Left renal cortex interstitium (tissue), 4 donors: ENCODE measurements at places on chromosomes 1 and 21. TPM values are rescaled to one million over a fixed set of nuclear protein-coding genes. Genes with fewer than 3 reads are reported as not detected.

Gene BATF3
- 0.93 TPM for polyA plus RNA-seq

Gene CA6
- 0.16 TPM for polyA plus RNA-seq

Gene TLR5
- 5.2 TPM for polyA plus RNA-seq

Gene NPPB
- polyA plus RNA-seq: not detected

Gene PGLYRP3
- not detected for polyA plus RNA-seq

Gene CTPS1
- polyA plus RNA-seq: 27.5 TPM

Gene RC3H1
- polyA plus RNA-seq: 11.2 TPM

Gene TNNI3K
- polyA plus RNA-seq: 2.2 TPM

Gene LENEP
- 0.27 TPM for polyA plus RNA-seq

Gene HHIPL2
- polyA plus RNA-seq: 1.5 TPM

Gene FLG2
- polyA plus RNA-seq: 0.05 TPM

Gene RHBDL2
- 1.6 TPM for polyA plus RNA-seq

GRCh38 chr21:37912616-37913015 is 3.6 kb downstream of the KCNJ6 start:
- no peak for DNase-seq

DNA sequence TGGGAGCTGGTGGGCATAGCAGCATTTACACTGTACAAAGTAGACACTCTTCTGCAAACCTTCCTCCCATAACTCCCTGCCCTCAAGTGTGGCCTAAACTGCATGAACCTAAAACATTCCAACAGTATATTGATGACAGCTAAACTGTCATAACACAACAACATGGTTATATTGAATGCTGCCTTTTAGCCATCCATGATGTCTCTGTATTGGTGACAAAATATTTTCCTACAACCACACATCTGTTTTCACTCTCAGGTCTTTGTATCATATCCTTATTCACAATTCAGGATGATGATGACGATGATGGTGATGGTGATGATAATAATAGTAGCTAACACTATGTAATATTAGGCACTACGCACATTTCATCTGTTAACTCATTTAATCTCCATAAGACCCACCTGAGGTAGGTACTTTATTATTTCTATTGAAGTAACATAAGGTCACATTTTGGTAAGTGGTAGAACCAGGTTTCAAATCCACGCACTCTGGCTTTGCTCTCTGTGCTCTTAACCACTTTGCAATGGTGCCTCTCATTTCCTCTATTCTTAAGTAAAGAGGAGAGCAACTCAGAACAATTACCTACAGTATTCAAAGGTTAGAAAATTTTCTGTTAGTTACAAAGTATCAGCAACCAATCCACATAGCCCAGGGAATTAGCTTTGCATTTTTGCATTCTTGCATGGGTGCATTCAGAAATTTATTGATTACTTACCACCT is 185.1 kb upstream of the LMO4 start:
- no peak for DNase-seq

DNA sequence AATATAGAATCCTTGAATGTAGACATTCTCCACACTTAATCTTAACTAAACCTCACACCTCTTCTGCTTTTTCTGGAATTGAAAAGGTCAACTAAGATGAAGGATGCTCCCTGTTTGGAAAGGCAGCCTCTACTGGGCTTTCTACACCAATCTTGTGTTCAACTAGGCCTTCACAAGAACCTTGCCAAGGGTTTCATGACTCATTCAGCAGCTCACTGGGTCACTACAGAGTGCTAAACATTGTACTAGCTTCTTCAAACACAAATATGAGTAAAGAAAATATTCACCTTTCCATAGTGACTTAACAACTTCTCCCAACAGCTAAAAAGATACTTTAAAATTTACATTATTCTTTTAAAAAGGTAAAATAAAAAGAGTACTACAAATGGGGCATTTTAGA is 135.3 kb upstream of the PRMT6 start:
- no peak for DNase-seq

- no peak for DNase-seq
These were observed 70.7 kb downstream of the CD247 start for GRCh38 chr1:167447521-167448136.

DNA sequence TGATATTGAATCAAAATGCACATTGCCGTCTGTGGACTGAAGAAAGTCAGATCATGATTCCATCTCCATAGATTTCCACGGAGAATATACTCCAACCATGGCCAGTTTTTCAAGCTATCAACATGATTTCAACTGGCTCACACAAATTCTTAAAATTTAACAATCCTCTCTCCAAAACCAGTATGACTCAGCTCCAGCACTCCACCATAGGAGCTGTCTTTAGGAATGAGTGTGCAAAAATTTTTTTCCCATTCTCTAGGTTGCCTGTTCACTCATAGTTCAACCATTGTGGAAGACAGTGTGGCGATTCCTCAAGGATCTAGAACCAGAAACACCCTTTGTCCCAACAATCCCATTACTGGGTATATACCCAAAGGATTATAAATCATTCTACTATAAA is 40.8 kb downstream of the RGL1 start:
- DNase-seq: no peak

DNA sequence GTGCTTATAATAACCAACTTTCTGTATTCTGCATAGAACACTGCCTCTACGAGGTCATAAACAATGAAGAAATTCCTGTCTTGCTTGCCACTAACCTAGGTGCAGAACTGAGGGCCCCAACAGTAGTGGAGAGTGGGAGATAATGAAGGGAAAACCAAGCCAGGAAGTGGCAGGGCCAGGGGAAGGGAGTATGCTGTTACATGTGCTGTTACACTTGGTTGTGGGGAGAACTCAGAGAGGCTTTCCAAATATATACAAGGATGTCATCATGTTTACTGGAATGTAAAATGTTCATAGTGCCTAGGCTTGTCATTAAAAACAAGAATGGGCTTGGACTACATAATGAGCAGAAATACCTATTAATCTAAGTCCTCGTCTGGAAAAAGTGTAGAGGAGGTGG is 31.1 kb downstream of the NHLH2 start:
- DNase-seq: no peak

GRCh38 chr1:231354330-231355020 is 16.4 kb downstream of the SPRTN start:
- no peak for DNase-seq

DNA sequence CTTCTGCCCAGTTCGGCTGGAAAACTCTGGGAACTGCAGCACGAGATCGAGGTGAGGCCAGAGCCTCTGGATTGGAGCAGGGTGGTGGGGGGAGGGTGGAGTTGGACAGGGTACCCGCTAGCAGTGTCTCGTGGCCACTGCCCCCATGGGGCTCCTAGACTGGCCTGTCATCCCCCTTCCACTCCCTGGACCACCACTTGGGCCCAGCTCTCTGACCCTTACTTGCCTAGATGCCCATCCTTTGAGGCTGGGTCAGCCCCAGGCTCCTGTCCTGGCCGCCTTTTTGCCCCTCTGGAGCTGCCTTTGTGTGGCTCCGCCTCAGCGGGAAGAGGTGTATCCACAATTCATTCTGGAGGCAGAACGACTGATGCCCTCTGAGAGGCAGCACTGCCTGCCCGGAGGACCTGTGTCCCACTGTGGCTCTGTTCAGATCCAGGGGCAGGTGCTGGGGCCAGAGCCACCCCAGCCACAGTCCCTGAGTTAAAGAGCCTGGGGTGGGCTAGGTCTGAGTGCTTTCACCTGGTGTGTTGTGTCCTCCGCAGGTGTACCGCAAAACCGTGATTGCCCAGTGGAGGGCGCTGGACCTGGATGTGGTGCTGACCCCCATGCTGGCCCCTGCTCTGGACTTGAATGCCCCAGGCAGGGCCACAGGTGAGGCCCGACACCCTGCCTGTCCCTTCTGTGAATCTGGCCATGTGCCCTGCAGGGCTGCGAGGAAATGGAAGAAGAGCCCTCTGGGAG is 17.7 kb downstream of the FAAH start:
- no peak for DNase-seq

DNA sequence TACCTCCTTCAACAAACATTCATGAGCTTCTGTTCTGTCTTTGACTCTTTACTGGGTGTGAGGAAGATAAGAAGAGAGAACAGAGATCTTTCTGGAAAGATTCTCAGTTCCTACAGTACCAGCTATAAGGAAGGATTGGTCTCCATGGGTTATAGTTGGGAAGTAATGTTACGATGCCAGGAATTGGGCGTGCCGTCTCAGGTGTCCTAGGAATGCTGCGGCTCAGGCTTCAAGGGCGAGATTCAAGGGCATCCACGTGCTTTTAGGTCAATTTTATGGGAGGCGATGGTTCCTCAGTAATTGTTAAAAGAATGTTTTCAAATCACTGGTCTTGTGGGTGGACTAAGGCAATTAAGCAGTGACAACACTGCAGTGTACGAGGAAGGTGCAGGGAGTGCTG is 27.3 kb downstream of the COG2 start:
- no peak for DNase-seq

DNA sequence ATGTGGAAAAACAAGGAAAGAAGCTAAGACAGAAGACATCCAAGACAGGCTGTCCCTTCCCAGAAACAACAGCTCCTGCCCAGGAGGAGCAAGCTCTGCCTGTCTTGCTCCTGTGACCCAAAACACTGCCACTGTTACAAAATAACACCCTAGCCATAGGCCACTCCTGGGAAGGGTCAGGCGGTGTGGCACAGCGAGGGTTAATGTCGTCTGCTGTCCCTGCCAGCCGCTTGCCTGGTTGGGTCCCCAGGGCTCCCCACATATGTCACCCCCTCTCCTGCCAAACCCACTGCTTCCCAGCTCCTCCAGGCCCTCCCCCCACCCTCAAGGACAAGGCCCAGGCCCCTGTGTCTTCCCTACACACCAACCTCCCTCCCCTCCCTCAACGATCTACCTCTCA is 3.9 kb upstream of the NHLH1 start:
- no peak for DNase-seq

DNA sequence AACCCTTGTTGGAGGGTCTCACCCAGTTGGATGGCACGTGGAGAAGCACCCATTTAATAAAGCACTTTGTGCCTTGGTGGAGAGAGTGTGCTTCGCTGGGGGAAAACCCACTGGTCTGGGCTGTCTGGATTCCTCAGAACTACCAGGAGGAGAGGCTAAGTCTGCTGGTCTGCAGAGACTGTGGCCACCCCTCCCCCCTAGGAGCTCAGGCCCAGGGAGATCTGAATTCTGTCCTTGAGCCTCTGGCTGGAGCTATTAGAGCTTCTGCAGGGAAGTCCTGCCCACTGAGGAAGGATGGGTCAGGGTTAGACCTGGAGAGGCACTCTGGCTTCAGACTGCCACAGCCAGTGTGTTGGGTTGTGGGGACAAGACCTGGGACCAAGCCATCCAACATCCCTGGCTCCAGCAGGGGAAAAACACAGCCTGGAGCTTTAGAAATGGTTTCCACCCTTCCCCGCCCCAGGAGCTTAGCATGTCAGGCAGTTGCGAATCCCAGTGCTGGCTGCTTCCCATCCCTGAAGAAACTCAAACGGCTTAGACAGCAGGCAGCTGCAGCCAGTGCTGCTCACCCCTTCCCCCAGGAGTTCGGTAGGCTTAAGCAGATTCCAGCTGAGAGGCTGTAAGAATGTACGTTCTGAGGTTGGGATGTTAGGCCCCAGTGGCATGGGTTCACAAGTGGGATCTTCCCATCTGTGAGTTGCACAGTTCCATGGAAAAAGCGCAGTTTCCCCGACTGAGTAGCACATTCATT is 288.3 kb downstream of the TGFB2 start:
- peak; percentile 7 for DNase-seq

- no peak for DNase-seq
These were observed 142.2 kb downstream of the LHX8 start for GRCh38 chr1:75276385-75276784.

DNA sequence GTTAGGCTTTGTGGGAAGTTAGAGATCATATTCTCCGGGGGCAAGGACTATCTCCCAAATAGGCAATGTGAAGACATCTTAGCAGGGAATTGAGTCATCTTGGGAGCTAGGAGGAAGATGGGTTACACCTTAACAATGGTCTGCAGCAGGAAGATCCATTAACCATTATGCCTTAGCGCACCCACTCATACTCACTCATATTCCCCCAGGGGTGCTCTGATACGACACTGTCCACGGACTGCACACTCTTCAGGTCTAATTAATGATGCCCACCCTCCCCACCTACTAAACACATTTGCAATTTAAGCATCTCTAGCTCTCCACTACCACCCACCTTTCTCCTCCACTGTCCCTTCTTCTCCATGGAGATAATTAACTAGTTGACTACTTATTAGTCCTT is 857 bp upstream of the AK5 start:
- DNase-seq: no peak

DNA sequence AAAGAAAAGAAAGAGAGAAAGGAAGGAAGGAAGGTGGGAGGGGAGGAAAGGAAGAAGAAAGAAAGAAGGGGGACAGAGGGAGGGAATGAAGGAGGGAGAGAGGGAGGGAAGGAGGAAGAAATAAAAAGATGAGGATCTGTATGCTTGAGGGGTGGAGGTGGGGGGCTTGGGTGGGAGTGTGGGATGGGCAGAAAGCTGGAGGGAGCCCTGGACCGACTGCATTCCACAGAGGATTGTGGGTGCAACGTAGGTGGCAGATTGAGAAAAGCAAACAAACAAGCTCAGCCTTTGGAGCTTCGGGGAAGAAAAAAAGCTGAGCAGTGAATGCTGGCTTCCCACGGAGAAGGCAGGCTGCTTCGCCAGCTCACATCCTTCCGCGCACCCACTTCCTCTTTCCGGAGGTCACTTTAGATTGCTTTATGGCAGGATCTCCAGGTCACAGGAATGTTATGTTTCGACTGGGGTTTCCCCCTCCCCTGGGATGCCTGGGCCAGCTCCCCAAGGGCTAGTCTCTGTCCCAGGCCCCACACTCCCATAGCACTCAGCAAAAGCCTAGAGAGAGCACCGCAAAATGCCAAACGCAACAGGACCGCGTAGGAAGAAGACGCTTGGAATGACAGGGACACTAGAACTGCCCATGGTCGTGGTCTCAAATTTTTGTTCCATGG is 20.7 kb upstream of the LGALS8 start:
- DNase-seq: no peak

DNA sequence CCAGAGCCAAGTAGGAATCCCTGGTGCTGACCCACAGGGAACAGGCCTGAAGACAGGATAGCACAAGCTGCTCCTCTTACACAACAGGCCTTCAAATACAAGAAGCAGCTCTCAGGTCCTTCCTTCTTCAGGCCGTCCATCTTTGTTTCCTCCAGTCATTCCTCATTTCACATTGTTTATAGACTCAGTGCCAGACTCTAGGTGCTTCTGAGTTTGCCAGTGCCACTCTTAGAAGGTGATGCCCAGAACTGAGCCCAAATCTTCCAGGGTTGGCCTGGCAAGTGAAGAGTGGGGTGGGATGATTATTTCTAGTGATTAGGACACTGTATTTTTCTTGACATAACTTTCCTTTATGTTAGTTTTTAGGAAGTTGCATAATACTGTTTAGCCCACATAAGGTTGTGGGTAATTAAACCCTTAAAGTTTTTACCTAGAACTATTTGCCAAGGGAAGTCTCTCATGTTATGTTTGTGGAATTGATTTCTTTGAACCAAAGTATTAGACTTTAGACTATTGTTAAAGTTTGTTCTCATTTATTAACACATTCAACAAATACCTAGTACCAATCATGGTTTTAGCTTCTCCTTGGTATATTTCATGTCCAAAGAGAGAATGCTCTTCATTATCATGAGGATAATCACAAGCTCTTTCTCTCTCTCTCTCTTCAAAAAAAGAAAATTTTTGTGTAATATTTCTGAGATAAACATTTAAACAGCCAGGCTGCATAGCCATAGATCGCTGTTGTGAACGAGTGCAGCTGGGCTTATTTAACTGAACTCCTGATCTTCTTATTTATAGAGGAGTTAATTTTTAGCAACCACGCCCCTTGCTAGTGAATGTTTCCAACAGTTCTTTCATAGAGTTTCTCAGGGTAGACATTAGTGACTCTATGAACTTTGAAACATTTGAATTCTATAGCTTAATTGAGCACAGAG is 47.7 kb downstream of the PGM1 start:
- no peak for DNase-seq
